ENCODE measurements at places on chromosomes 2 and 18. TPM values are rescaled to one million over a fixed set of nuclear protein-coding genes. Genes with fewer than 3 reads are reported as not detected.

Gene FSIP2
- 1.0 TPM for total RNA-seq

Gene KCNK3
- 0.52 TPM for total RNA-seq

Gene ZBTB7C
- 2.6 TPM for total RNA-seq

Gene PLEKHH2
- total RNA-seq = 16.2 TPM

All from skeletal muscle tissue (tissue), 5 donors.